CD4-positive, alpha-beta T cell (primary cell): ENCODE measurements at places on chromosomes 1 and 21.

DNA sequence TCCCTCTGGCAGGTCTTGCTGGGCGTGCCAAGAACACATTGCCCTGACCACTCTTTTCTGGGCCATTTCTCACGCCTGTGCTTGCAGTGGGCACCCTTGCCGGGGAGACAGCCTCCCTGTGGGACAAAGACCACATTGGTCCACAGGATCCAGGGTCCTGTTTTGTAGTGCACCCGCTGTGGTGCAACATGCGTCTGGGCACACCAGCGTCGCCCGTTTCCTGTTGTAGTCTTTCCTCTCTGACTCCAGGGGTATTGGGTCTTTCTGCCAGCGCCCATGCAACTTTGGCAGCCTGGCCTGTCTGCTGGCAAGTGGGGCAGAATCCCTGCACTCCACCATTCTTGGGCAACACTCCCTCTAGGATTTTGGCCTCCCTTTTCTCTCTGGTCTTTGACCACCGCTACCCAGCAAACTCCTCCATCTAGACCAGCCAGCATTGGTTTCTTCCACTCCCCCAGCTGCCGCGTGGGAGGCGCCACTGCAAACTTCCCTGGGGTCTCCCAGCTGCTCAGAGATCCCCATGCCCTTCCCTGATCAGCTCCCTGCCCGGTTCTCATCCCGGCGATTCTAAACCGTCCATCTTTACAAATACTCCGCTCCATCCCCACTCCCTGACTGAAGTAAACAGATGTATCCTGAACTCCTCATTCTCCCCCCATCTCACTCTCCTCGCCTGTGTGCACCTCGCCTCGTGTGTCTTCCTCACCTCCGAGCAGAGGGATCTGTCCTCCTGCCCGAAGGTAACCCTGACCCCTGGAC lies 1.2 kb upstream of the TPRG1L start:
- no peak for DNase-seq

- no peak for DNase-seq
Measured at GRCh38 chr1:2906085-2906484, 104.6 kb upstream of the TTC34 start.

DNA sequence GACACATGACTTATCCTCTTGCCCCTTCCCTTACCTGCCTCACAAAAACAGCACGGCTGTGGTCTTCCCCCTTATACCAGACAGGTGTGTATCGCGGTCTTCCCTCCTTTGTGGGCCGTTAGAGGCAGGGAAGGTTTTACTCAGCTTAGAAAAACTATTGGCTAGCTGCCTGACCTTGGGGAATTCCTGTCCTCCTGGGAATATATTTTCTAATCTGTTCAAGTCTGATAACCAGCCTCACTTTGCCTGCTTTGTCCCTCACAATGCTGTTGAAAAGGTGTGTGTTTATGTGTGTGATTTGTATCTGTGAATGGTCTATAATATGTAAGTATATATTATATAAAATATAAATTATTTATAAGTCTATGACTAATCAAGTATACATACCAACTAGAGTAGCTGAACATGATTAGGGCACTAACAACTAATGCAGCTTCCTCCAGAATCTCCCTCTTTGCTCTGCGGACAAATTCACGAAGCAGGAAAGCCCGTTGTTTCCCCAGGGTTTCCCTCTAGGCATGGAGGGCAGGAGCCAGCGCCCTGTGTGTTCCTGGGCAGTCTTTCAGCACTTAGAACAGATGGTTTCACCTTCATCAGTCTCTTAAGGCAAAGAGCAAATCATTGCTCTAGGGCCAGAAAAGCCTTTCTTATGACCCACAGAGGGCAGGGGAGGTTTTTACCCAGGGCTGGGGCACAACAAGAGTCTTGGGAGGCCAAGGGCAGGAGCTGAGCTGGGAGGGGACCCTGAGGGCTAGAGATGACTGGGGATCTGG lies 25.6 kb downstream of the SLC26A9 start:
- no peak for DNase-seq

GRCh38 chr1:4404854-4405590 lies 249.4 kb upstream of the AJAP1 start:
- no peak for DNase-seq

- DNase-seq, result no peak
Measured at GRCh38 chr1:186980400-186980799, 151.7 kb downstream of the PLA2G4A start.

- DNase-seq, result no peak
Measured at GRCh38 chr1:189211742-189212141, 1265.9 kb downstream of the BRINP3 start.

DNA sequence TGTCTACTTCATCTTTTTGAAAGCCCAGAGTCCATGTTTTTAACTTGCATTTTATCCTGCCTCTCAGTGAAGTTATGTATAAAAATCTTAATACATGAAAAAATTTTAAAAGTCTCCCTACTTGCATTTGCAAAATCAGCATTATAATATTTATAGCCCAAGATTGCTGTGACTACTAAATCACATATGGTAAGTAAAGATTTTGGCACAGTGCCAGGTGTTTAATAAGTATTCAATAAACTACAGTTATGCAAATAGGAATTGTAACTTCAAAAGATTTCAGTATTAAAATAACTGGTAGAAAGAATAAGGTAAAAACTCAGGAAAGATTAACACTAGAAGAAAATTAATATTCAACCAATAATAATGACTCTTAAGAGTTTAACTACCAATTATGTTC lies 641.7 kb downstream of the LRRIQ3 start:
- DNase-seq, result no peak

- no peak for DNase-seq
Measured at GRCh38 chr1:200973937-200974657, 49.4 kb downstream of the KIF21B start.

DNA sequence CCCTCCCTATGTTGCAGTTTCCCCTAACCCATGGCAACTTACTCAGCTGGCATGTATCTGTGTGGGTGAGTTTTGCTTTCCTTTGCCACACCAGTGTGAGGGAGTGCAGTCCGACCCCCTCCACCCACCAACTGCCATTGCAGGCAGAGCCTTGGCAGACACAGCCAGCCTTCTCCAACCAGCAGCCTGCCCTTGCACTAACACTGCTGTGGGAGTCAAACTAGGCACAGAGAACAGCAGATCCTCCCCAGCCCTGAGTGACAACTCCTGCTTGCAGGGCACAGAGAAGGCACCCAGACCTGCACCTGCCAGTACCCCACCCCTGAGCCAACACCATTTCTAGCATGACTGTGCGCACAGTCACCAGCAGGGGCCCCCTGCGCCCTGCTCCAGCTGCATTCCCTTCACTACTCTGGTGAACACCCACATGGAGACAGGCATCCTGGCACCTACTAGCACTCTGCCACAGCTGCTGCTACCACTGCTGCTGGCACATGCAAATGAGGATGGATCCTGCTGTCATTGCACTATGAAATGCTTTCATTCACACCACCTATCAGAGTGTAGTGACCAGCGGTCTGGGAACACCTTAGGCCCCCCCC lies 98.4 kb downstream of the MAGI3 start:
- DNase-seq, result no peak

- DNase-seq, result no peak
Measured at GRCh38 chr1:205317311-205317917, 4.1 kb downstream of the NUAK2 start.

- DNase-seq, result no peak
Measured at GRCh38 chr1:241012708-241013340, 344.2 kb downstream of the RGS7 start.

GRCh38 chr1:154609398-154610380 lies 1.7 kb upstream of the ADAR start:
- DNase-seq, result peak; percentile 80

DNA sequence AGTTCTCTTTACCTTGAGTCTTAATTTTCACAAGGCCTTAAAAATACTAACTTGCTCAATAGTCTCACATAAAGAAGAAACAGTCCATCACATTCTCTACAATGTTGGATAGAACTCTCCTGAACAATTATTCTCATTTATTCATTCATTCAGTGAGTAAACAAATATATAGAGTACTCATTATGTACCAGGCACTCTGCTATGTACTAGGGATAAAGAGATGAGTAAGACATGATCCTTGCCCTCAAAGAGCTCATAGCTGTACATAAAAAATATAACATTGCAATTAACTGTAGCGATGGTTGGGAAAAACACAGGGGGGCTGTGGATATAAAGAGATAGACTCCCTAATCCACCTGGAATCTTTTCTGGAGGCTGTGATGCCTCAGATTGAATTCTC lies 586.9 kb upstream of the BEND5 start:
- DNase-seq, result no peak

- no peak for DNase-seq
Measured at GRCh38 chr1:45863218-45863617, 59.8 kb downstream of the MAST2 start.
